ENCODE measurements at places on chromosomes 1 and 21. TPM values are rescaled to one million over a fixed set of nuclear protein-coding genes. Genes with fewer than 3 reads are reported as not detected.

DNA sequence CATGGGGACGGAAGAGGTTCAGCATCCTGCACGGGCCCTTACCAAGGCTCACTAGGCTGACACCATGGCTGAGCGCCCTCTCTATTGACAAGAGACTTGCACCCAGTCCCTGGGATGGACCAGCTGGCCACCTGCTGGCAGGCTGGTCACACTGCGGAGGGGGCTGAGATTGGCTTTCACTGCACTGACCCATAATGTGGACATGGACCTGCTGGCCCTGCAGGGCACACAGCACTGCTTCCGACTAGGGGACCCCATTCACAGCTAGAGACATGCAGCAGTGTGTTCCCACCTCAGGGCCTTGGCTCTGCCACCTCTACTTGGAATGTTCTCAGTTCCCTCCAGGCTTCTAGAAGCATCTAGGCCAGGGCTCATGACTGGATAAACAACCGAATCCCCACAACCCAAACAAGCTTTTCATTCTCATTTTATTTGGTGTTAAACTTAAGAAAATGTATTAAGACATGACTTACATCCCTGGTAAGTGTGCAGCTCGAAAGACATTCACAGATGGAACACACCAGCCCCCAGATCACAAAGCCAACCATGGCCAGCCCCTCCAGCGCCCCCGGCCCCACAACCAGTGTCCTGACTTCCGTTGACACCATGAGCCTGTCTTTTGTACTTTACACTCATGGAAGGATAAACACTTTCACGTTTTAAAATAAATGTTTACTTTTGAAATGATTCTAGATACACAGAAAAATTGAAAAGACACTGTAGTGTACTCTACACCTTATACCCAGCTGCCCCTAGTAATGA is 9.3 kb upstream of the SRARP start:
- H3K4me1 ChIP-seq = no peaks in the 10 kb centered on the region
- no peaks in the 10 kb centered on the region for H3K36me3 ChIP-seq
- H3K27ac ChIP-seq = no peak overlapping the region
- no peak overlapping the region for H3K4me3 ChIP-seq
- peak; percentile 89 for DNase-seq
- peaks cover 7% of the 10 kb centered on the region for H3K27me3 ChIP-seq

SERTAD4 gene
- 47.2 TPM for total RNA-seq

UBE2U gene
- total RNA-seq = not detected

TUT4 gene
- 53.7 TPM for total RNA-seq

DNA sequence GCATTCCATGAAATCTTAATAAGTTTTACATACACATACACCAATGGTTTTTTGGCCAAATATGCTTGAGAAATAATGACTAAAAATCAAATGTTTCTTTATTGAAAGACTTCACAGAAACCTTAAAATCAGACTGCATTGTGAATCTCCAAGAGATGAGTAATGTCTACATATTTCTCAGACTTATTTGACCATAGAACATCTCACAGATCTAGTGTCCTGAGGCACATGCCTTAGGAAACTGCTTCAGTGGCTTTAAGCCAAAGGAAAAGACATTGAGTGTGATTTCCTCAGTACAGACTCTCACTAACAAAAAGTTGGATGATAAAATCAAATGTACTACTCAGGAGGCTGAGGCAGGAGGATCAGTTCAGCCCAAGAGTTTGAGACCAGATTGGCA is 6.2 kb upstream of the C1orf105 start:
- H3K4me3 ChIP-seq = no peak overlapping the region
- peaks cover 5% of the 10 kb centered on the region for H3K4me1 ChIP-seq
- no peaks in the 10 kb centered on the region for H3K27me3 ChIP-seq
- no peak for DNase-seq
- H3K36me3 ChIP-seq = peaks cover 16% of the 10 kb centered on the region

- peak overlapping the region; percentile 66 for H3K27ac ChIP-seq
- DNase-seq = peak; percentile 87
- H3K27me3 ChIP-seq = peaks cover 7% of the 10 kb centered on the region
- H3K36me3 ChIP-seq = no peaks in the 10 kb centered on the region
- peaks cover 38% of the 10 kb centered on the region for H3K4me1 ChIP-seq
Measured at GRCh38 chr1:204074274-204075138, 1.6 kb downstream of the SOX13 start.

UMODL1 gene
- 0.68 TPM for total RNA-seq

GRCh38 chr1:247121382-247121781 is 17.2 kb upstream of the ZNF669 start:
- H3K4me1 ChIP-seq = no peaks in the 10 kb centered on the region
- no peak overlapping the region for H3K4me3 ChIP-seq
- peaks cover 2% of the 10 kb centered on the region for H3K36me3 ChIP-seq
- no peaks in the 10 kb centered on the region for H3K27me3 ChIP-seq

- H3K27ac ChIP-seq = peak overlapping the region; percentile 89
- H3K36me3 ChIP-seq = peaks cover 6% of the 10 kb centered on the region
- no peaks in the 10 kb centered on the region for H3K27me3 ChIP-seq
- H3K4me1 ChIP-seq = peaks cover 66% of the 10 kb centered on the region
- H3K4me3 ChIP-seq = no peak overlapping the region
Measured at GRCh38 chr1:225612287-225612686, 40.6 kb downstream of the ENAH start.

DNA sequence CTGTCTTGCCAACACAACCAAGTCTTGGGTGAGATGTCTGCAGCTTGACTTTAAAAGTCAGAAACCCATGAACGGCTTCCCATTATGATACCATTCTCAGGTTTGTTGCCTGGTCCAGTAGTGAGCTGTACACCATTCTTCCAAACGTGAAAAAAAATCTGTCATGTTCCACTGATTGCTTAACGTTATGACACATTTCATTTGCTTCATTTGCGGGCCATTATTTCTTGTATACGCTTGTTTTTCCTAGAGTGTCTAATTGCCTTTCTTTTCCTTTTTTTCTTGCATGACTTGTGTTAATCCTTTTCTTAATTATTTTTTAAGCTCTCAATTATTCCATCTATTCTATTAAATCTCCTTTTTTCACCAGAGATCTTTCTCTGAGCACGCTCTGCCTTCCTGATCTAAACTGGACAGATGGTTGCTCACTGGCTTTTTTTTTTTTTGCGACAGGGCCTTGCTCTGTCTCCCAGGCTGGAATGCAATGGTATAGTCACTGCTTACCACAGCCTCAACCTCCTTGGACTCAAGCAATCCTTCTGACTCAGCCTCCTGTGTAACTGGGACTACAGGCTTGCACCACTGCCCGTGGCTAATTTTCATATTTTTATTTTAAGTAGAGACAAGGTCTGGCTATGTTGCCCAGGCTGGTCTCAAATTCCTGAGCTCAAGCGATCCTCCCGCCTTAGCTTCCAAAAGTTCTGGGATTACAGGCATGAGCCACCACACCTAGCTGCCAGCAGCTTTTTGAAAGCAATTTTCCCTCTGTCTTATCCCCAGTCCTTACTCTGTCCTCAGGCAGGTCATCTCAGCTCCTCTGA is 31.7 kb upstream of the CAMTA1 start:
- H3K4me3 ChIP-seq = no peak overlapping the region
- no peak overlapping the region for H3K27ac ChIP-seq
- no peaks in the 10 kb centered on the region for H3K36me3 ChIP-seq

LGR6 gene
- 9.4 TPM for total RNA-seq

DNA sequence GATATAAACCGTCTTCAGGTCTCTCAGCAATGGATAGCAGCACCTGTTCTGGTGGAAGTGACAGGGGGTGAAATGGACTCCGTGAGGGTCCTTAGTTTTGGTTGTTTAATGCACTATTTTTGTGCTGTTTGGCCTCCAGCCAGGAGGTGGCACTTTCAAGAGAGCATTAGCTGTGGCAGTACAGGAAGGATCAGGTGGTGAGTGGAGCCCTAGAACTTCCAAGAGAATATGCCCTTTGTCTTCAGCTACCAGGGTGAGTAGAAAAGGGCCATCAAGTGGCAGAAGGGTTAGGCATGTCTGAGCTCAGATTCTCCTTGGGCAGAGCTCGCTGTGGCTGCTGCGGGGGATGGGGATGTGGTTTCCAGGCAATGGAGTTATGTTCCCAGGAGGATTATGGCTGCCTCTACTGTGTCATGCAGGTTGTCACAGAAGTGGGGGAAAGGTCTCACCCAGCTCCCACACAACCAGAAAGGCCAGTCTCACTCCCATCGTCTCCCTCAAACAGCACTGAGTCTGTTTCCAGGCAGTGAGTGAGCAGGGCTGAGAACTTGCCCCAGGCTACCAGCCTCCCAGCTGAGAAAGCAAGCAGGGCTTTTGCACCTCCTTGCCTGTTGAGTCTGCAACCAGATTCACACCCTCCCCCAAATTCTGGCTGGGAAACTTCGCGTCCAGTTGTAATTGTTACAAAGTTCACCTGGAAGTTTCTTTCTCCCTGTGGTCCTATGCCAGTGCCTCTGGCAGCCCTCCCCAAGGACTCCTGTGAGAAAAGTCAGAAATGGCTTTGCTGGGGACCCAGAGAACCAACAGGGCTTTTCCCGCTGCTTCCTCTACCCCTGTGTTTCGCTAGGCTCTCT is 39.1 kb upstream of the TTLL7 start:
- no peak for DNase-seq
- H3K4me1 ChIP-seq = no peaks in the 10 kb centered on the region
- no peak overlapping the region for H3K27ac ChIP-seq
- H3K4me3 ChIP-seq = no peak overlapping the region
- peaks cover 2% of the 10 kb centered on the region for H3K36me3 ChIP-seq

GLIS1 gene
- total RNA-seq = 38.0 TPM

DNA sequence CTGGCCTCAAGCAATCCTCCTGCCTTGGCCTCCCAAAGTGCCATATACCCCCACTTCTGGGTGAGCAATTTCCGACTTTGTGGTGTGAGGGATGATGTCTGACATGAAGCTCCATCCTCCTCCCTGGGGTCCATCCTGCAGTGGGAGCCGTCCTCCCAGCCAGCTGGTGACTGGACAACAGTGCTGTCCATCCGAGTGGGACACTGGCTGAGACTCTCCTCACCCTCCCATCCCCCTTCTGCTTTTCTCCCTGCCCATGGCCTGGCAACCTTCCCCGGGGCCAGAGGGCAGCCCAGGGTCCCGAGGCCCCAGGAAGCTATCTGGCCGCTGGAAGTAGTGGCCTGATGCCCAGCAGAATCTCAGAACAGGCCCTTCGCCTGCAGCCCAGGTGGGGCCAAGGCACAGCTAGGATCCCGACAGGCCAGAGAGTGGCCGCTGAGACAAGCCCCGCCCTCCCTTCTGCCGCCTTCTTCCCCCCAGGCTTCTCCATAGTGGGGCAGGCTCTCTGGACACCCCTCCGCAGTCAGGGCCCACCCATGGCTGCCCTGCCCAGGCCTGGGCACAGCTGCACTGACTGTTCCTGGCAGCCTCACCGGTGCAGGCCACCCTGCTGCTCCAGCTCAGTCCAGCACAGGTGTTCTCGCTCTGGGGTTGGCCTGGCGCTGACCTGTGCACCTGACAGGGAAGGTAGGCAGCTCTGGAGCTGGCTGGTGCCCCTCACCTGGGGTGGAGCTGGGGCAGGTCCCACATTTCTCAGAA is 8.4 kb upstream of the FAAP20 start:
- no peak for DNase-seq
- H3K27me3 ChIP-seq = no peaks in the 10 kb centered on the region
- no peak overlapping the region for H3K27ac ChIP-seq
- no peaks in the 10 kb centered on the region for H3K36me3 ChIP-seq
- no peak overlapping the region for H3K4me3 ChIP-seq

DNA sequence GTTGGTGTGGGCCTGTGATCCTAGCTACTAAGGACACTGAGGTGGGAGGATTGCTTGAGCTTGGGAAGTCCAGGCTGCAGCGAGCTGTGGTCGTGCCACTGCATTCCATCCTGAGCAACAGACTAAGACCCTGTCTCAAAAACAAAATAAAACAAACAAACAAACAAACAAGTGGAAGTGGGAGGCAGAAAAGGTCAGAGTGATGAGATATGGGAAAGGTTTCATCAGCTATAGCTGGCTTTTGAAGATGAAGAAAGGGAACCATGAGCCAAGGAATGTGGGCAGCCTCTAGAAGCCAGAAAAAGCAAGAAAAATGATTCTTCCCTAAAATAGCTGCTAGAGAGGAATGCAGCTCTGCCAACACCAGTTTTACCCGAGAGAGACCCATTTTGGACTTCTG is 10.6 kb upstream of the NUCKS1 start:
- H3K4me1 ChIP-seq = no peaks in the 10 kb centered on the region
- H3K27ac ChIP-seq = no peak overlapping the region
- no peak overlapping the region for H3K4me3 ChIP-seq
- no peak for DNase-seq
- H3K36me3 ChIP-seq = no peaks in the 10 kb centered on the region

CTSK gene
- 53.6 TPM for total RNA-seq

GRCh38 chr1:66528580-66528979 is 5.4 kb upstream of the SGIP1 start:
- DNase-seq = no peak
- no peaks in the 10 kb centered on the region for H3K27me3 ChIP-seq

REN gene
- total RNA-seq = not detected

CXADR gene
- total RNA-seq = 0.11 TPM

DNA sequence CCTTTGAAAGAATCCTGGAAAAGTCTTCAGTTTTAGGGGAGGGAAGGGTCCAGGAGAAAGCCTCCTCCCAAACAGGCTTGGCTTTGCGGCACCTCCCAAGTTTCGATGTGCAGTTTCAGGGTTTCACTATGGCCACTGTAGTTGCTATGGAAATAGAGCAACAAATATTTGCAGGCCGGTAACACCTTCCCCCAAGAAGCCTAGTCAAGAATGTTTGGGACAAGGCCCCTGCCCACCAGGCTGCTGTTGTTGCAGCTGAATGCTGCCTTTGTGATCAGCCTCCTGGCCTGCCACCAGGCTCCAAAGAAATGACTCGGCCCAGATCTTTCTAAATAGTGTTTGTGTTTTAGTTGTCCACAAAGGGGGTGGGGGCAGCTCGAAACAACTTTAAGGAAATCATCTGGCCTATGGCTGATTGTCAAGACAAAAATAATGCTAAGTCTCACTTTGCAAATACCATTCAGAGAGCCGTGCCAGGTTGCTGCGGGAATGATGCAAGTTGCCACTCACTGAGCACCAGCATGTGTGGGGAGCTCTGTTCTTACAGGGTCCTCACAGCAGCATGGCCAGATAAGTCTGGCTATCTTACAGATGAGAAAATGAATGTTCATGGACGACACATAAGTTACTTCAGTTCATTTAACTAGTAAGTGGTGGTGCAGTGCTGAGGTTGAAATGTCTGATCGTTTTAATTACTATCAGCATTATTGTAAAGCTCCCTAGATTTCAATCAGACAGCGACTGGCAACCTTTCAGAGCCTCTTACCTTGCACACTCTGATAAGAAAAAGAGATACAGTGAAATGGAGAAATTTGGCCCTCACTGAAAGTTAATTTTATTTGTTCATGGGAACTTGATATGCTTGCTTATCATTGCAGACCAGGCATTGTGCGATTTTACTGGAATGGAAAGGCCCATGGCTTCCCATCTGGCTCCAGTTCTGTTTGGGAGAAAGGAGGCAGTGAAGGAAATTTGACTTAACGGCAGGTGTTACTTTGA is 91.2 kb upstream of the JUN start:
- H3K27ac ChIP-seq = peak overlapping the region; percentile 20
- H3K27me3 ChIP-seq = no peaks in the 10 kb centered on the region

- H3K4me1 ChIP-seq = peaks cover 32% of the 10 kb centered on the region
- no peak for DNase-seq
- no peaks in the 10 kb centered on the region for H3K36me3 ChIP-seq
- no peak overlapping the region for H3K27ac ChIP-seq
Measured at GRCh38 chr1:115112496-115113375, 23.4 kb upstream of the TSPAN2 start.

GRCh38 chr1:92168657-92169056 is 49.1 kb upstream of the C1orf146 start:
- no peaks in the 10 kb centered on the region for H3K36me3 ChIP-seq
- H3K27me3 ChIP-seq = no peaks in the 10 kb centered on the region
- H3K4me1 ChIP-seq = peaks cover 2% of the 10 kb centered on the region
- H3K27ac ChIP-seq = no peak overlapping the region
- H3K4me3 ChIP-seq = no peak overlapping the region
